A549 treated with CpdA at 1 μM for 4 hours (cell line): ENCODE measurements at places on chromosomes 12 and 14. TPM values are rescaled to one million over a fixed set of nuclear protein-coding genes. Genes with fewer than 3 reads are reported as not detected.

Gene PROX2
- not detected in 5 replicates for total RNA-seq

Gene CACNA2D4
- total RNA-seq, result not detected in 5 replicates

Gene OR6C65
- total RNA-seq, result not detected in 5 replicates

Gene LRRC10
- total RNA-seq, result not detected in 5 replicates

Gene SENP1
- total RNA-seq, result 11.1 to 15.9 TPM (median 12.8 TPM) in 5 replicates

Gene SERPINA12
- total RNA-seq, result not detected in 5 replicates

Gene CKAP4
- 82.5 to 96.0 TPM (median 92.4 TPM) in 5 replicates for total RNA-seq

Gene IFT81
- total RNA-seq, result 14.3 to 27.1 TPM (median 20.1 TPM) in 5 replicates

Gene RFLNA
- total RNA-seq, result 0.13 to 0.24 TPM (median 0.17 TPM) in 3 of 5 replicates, not detected in the others

Gene DNAL1
- total RNA-seq, result 9.3 to 10.5 TPM (median 9.9 TPM) in 5 replicates

Gene SLC16A7
- 0.10 to 0.27 TPM (median 0.22 TPM) in 5 replicates for total RNA-seq

Gene ANG
- 7.5 to 12.2 TPM (median 10.6 TPM) in 5 replicates for total RNA-seq

Gene TNS2
- total RNA-seq, result 11.2 to 16.8 TPM (median 13.0 TPM) in 5 replicates

Gene ARID2
- total RNA-seq, result 7.8 to 11.3 TPM (median 9.3 TPM) in 5 replicates

Gene KLRC1
- 0.06 TPM in 1 of 5 replicates, not detected in the others for total RNA-seq

Gene LRRC43
- total RNA-seq, result 0.14 to 0.24 TPM (median 0.17 TPM) in 3 of 5 replicates, not detected in the others

Gene PIWIL1
- not detected in 5 replicates for total RNA-seq

Gene DLK1
- total RNA-seq, result 0.22 to 0.65 TPM (median 0.48 TPM) in 5 replicates

Gene KRT71
- total RNA-seq, result not detected in 5 replicates

Gene LMNTD1
- total RNA-seq, result not detected in 5 replicates

Gene TAS2R31
- total RNA-seq, result 0.08 to 0.13 TPM in 2 of 5 replicates, not detected in the others

Gene SDSL
- total RNA-seq, result 21.4 to 28.4 TPM (median 24.1 TPM) in 5 replicates

Gene COCH
- total RNA-seq, result 20.4 to 30.4 TPM (median 24.9 TPM) in 5 replicates

Gene LTBR
- total RNA-seq, result 165 to 193 TPM (median 184 TPM) in 5 replicates

Gene FAM181A
- not detected in 5 replicates for total RNA-seq

Gene AQP6
- total RNA-seq, result not detected in 5 replicates

Gene AHNAK2
- 178 to 245 TPM (median 196 TPM) in 5 replicates for total RNA-seq

Gene RNF212B
- total RNA-seq, result not detected in 5 replicates

Gene C3AR1
- not detected in 5 replicates for total RNA-seq

Gene POTEM
- not detected in 5 replicates for total RNA-seq

Gene VSX2
- not detected in 5 replicates for total RNA-seq

Gene GPR65
- total RNA-seq, result not detected in 5 replicates

Gene UNC79
- total RNA-seq, result 0.02 TPM in 3 of 5 replicates, not detected in the others

Gene GARIN6
- total RNA-seq, result not detected in 5 replicates

Gene PTPRB
- 0.50 to 1.2 TPM (median 0.92 TPM) in 5 replicates for total RNA-seq

Gene BCL11B
- total RNA-seq, result 0.17 to 0.26 TPM (median 0.19 TPM) in 5 replicates

Gene PDZRN4
- total RNA-seq, result not detected in 5 replicates

Gene EVL
- 18.7 to 29.0 TPM (median 20.6 TPM) in 5 replicates for total RNA-seq

Gene CCDC38
- total RNA-seq, result 0.06 to 0.24 TPM (median 0.12 TPM) in 5 replicates

Gene SLC41A2
- 19.9 to 24.8 TPM (median 22.9 TPM) in 5 replicates for total RNA-seq

Gene RAP1B
- 170 to 231 TPM (median 176 TPM) in 5 replicates for total RNA-seq

Gene TMEM229B
- total RNA-seq, result 0.17 to 0.57 TPM (median 0.24 TPM) in 5 replicates

Gene SLC24A4
- total RNA-seq, result 0.09 to 0.34 TPM (median 0.18 TPM) in 5 replicates

Gene CELA1
- total RNA-seq, result not detected in 5 replicates

Gene ADAM21
- total RNA-seq, result 0.03 TPM in 1 of 5 replicates, not detected in the others

Gene CARMIL3
- total RNA-seq, result 0.38 to 0.56 TPM (median 0.45 TPM) in 5 replicates

Gene RNASE4
- total RNA-seq, result 5.4 to 9.5 TPM (median 7.2 TPM) in 5 replicates

Gene APOLD1
- 0.13 to 0.65 TPM (median 0.30 TPM) in 5 replicates for total RNA-seq
